ENCODE measurements at places on chromosomes 6 and 20.

DNA sequence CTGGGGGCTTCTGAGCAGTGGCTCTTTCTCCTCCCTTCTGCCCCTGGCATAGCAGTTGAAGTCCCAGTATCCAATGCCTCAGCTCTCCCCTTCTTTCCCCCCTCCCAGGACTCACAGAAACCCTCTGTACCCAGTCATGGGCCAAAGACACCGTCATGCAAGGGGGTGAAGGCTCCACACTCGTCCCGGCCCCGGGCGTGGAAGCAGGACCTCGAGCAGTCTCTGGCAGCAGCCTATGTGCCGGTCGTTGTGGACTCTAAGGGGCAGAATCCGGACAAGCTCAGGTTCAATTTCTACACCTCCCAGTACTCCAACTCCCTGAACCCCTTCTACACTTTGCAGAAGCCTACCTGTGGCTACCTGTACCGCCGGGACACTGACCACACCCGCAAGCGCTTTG is 10.4 kb upstream of the GUCA1A start:
- DNase-seq: no peak

- DNase-seq: no peak
Observed at GRCh38 chr6:157676241-157676640, 146.8 kb upstream of the SNX9 start.

- no peak for DNase-seq
Observed at GRCh38 chr20:20297181-20297580, 70.7 kb upstream of the INSM1 start.

GRCh38 chr6:51854876-51855275 is 232.5 kb downstream of the PKHD1 start:
- no peak for DNase-seq

GRCh38 chr6:163877877-163878639 is 463.5 kb downstream of the QKI start:
- DNase-seq: no peak

DNA sequence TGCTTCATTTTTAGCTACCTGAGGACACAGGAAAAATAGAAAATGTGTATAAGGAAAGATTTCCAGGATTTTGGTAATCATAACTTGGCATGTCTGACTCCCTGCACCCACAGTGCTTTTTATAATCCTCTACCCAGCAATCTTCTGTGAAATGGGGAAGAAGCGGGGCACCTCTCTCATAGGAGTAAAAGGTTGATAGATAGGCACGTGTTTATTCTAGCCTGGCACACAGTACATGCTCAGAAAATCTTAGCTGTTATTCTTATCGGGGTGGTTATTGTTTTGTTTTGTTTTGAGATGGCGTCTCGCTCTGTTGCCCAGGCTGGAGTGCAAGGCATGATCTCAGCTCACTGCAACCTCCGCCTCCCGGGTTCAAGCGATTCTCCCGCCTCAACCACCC is 87.7 kb upstream of the SALL4 start:
- DNase-seq: no peak

DNA sequence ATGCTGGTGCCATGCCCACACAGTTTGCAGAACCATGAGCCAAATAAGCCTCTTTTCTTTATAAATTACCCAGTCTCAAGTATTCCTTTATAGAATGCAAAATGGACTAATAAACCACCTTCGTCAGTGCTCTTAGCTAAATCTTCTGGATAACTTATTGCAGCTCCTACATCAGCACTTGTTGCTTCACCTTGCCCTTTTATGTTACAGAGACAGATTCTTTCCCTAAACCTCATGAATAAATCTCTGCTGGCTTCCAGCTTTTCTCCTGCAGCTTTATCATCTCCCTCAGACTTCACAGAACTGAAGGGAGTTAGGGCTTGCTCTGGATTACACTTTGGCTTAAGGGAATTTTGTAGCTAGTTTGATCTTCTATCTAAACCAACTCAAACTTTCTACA is 22.6 kb downstream of the NUP153 start:
- no peak for DNase-seq

DNA sequence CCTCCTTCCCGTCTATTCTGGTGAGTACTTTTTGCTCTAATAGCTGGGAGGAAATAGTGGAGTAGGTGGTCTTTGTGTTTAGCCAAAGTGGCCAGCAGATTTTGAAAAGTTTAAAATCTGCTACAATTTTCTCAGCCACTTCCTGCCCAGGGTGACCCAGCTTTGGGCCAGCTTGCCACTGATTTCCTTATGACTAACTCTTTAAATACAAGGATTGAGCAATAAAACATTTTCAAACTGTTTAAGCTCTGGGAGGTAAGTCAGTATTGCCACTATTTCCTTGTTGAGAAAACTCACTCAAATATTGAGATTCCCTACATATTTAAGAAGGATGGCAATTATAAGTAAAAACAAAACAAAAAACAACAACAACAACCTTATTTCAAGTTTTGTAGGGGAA is 54.5 kb downstream of the TRMT11 start:
- no peak for DNase-seq

DNA sequence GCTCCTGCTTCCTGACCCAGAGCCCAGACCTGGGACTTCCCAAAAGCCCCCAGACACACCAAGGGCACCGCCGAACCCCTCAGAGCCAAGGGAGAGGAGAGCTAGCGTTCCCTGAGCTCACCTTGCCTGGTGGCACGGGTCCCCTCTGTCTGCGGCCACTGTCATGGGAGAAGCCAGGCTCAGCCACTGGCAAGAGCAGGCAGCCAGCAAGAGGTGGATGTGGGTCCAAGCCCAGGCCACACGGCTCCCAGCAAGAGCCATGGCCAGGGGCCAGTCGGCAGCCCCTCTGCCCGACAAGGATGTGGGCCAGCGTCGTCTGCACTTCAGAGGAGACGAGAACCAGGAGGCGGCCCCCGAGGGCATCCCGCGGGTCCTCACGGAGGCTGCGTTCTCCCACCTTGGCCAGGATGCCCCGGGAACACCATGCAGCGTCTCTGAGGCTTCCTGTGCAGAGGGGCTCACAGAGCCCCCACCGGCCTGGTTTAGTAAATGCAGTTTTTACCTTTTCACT is 2.2 kb upstream of the PPDPF start:
- DNase-seq: no peak

DNA sequence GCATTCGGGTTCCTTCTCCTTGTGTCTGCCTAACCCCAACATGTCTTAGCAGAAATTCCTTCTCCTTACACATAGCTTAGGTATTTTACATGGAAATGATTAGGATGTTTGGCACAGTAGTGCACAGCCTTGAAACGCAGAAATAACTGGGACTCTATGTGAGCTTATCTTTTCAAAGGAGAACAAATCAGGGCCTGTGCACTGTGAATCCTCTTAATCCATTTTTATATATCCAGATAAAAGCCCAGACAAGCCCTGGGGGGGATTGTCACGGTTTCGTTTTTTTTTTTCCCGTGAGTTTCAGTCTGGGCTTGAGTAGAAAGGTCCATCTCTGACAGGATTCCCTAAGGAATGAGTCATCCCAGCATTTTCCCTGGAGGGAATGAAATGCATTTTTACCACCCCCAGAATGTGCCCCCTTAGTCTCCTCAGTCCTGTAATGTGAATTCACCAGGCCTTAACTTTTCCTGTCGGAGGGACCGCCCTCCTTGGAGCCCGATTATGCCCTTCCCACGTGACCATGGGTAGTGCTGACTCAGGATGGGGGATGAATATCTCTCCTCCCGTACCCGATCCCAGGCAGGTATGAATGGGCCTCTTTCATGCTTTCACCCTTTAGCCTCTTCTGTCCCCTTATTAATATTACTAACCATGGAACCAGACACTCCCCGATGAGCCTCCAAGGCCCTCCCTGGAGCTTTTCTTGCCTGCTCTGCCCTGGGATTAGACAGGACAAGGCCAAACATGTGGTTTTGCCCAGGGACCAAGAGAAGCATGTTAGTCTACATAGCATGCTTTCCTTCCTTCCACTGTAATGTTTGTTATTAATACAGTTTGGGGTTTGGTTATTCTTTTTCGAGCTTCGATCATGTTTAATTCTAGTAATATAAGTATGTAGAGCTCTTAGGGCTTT is 23.9 kb upstream of the NAA20 start:
- no peak for DNase-seq

- no peak for DNase-seq
Observed at GRCh38 chr20:45269754-45270270, 15.4 kb upstream of the SLPI start.
